Fibroblast of lung (primary cell): ENCODE measurements at places on chromosomes 12 and 14. TPM values are rescaled to one million over a fixed set of nuclear protein-coding genes. Genes with fewer than 3 reads are reported as not detected.

The GCH1 gene
- 1.5 and 6.4 TPM in 2 replicates for total RNA-seq

The KLC1 gene
- 138 and 219 TPM in 2 replicates for total RNA-seq

The DEPDC4 gene
- total RNA-seq = 1.0 and 1.2 TPM in 2 replicates

The MFAP5 gene
- 1.3 and 9.0 TPM in 2 replicates for total RNA-seq

The RASSF9 gene
- 0.33 and 0.77 TPM in 2 replicates for total RNA-seq

The TGM1 gene
- 0.51 and 0.83 TPM in 2 replicates for total RNA-seq

The P3H3 gene
- 72.4 and 96.3 TPM in 2 replicates for total RNA-seq

The KITLG gene
- 45.7 and 64.6 TPM in 2 replicates for total RNA-seq

The CBLN3 gene
- total RNA-seq = 2.6 and 5.3 TPM in 2 replicates

The CEBPE gene
- not detected in 2 replicates for total RNA-seq

The FLRT2 gene
- 14.5 and 22.9 TPM in 2 replicates for total RNA-seq

The SLC17A8 gene
- not detected in 2 replicates for total RNA-seq

The PLEKHA5 gene
- 29.8 and 50.4 TPM in 2 replicates for total RNA-seq

The PIWIL1 gene
- total RNA-seq = not detected in 2 replicates

The GNG2 gene
- total RNA-seq = 19.0 and 21.5 TPM in 2 replicates

The AQP2 gene
- total RNA-seq = not detected in 2 replicates

The TMTC3 gene
- 29.3 and 32.5 TPM in 2 replicates for total RNA-seq

The TAS2R50 gene
- total RNA-seq = 1.3 and 2.3 TPM in 2 replicates

The WNT1 gene
- not detected in 2 replicates for total RNA-seq
